ENCODE measurements at places on chromosomes 3 and 15.

DNA sequence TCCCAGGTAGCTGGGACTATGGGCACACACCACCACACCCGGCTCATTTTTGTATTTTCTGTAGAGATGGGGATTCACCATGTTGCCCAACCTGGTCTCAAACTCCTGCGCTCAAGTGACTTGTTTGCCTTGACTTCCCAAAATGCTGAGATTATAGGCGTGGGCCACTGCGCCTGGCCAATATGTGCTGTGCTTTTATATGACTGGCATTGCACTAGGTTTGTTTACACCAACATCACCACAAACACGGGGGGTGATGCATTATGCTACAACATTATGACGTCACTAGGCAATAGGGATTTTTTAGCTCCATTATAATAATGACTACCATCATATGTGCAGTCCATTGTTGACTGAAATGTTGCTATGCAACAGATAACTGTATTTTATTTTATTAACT lies 6.9 kb downstream of the APH1B start:
- DNase-seq: no peak

GRCh38 chr15:62799037-62799436 lies 243.5 kb upstream of the TPM1 start:
- no peak for DNase-seq

GRCh38 chr3:32498252-32498651 lies 4.4 kb downstream of the CMTM6 start:
- DNase-seq: no peak

GRCh38 chr15:80480909-80481308 lies 76.7 kb downstream of the ARNT2 start:
- no peak for DNase-seq

DNA sequence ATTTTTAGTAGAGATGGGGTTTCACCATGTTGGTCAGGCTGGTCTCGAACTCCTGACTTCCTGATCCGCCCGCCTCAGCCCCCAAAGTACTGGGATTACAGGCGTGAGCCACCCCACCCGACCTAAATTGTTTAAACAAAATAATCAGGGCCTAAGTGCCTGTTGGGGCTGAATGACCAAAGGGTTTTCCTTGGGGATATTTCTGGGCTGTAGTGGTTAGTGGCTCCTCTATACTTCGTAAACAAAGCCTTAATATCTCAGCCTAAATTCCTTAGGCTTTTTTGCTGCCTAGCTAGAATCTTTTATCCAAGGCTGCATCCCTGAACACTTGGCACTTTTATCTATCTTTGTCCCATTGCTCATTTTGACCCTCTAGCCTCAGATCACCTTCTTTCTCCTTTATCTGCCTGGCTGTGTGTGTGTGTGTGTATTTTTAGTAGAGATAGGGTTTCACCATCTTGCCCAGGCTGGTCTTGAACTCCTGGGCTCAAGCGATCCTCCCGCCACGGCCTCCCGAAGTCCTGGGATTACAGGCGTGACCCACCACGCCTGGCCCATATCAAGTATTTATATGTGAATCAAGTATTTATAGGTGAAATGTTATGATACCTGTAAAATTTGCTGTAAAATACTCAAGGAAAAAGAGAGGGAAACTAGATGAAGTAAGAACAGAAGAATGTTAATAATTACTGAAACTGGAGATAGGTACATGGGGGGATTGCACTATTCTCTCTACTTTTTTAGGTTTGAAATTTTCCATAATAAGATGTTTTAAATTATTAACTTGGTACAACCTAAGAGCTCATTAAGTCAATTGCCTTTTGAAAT lies 1.8 kb downstream of the NUSAP1 start:
- DNase-seq: no peak

- no peak for DNase-seq
Observed at GRCh38 chr15:31326875-31327668, 437 bp downstream of the KLF13 start.

- no peak for DNase-seq
Observed at GRCh38 chr3:169627073-169627472, 36.4 kb downstream of the MECOM start.

- no peak for DNase-seq
Observed at GRCh38 chr3:68467465-68467864, 464.9 kb downstream of the TAFA4 start.

DNA sequence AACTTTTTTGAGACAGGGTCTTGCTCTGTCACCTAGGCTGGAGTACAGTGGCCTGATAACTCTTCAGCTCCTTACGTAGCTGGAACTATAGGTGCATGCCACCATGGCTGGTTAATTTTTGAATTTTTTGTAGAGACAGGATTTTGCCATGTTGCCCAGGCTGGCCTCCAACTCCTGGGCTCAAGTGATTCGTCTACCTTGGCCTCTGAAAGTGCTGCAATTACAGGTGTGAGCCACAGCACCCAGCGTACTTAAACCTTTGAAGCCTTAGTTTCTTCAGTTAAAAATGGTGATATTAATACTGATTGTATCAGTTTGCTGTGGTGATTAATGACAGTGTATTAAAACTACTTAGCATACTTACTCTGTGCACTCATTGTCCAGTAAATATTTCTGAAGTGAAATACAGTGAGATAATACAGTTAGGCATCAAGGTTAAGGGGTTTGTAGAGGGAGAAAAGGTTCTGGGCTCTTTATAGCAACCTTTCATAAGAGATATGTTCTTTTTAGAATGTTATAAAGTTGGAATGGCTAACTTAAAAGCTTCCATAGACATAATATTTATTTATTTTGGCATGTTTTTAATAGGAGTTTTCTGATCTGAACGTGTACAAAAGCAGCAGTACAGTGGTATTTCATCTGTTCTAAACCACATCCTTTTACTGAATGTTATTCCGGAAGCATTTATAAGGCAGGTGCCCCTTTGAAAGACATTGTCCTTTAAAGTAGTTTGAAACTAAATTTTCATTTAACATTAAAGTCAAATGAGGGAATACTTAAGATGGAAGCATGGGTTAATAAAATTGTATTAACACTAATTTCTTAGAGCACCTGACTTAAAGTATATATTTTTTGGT lies 23.6 kb downstream of the NCK1 start:
- no peak for DNase-seq

DNA sequence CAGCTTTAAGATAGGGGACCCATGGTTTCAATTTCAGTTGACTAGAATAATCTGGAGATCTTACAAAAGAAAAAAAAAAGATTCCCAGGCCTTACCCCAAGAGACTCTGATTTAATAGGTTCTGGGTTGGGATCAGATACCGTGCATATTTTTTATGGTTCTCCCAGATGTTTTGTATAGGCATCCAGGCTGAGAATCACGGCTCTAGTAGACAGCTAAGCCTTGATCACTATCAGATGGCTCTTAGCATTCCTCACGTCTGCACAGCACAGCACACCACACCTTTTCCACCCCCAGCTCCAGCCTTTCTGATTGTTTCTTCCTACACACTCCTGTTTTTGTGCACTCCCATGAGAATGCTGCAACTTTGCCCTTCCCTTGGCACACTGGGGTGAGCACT lies 40.8 kb downstream of the TMEM45A start:
- DNase-seq: no peak

- no peak for DNase-seq
Observed at GRCh38 chr3:141012571-141012970, 38.6 kb upstream of the SPSB4 start.

- no peak for DNase-seq
Observed at GRCh38 chr3:152724270-152724669, 110.7 kb upstream of the P2RY1 start.

DNA sequence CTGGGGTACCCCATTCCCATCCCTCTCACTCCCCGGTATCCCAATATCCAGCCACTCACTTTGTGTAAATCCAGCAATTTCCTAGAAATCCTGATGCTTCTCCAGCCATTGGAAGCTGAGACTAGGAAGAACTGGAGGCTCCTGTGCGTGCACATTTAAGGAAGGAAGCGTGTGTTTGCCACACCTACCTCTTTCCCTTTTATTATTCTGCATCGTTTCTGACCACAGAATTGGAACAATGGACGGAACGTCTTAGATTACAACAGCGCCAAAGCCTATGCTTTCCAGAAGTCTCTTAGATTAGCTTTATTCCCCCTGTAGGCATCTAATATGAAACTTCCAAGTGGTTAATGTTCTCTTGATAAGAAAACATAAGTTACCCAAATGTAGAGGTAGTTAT lies 234.8 kb upstream of the TRIM42 start:
- no peak for DNase-seq

DNA sequence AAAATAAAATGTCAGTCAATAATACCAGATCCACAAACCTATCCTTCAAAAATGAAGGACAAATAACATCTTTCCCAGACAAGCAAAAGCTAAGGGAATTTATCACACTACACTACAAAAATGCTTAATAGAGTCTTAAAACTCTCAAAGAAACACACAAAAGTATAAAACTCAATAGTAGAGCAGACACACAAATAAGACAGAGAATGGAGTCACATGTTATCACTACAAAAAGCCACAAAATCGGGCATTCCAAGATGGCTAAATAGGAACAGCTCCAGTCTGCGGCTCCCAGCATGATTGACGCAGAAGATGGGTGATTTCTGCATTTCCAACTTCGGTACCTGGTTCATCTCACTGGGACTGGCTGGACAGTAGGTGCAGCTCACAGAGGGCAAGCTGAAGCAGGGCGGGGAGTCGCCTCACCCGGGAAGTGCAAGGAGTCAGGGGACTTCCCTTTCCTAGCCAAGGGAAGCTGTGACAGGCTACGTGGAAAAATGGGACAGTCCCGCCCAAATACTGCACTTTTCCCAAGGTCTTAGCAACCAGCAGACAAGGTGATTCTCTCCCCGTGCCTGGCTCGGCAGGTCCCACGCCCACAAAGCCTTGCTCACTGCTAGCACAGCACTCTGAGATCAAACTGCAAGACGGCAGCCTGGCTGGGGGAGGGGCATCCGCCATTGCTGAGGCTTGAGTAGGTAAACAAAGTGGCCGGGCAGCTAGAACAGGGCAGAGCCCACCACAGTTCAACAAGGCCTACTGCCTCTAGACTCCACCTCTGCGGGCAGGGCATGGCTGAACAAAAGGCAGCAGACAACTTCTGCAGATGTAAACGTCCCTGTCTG lies 46.3 kb downstream of the SENP7 start:
- no peak for DNase-seq

DNA sequence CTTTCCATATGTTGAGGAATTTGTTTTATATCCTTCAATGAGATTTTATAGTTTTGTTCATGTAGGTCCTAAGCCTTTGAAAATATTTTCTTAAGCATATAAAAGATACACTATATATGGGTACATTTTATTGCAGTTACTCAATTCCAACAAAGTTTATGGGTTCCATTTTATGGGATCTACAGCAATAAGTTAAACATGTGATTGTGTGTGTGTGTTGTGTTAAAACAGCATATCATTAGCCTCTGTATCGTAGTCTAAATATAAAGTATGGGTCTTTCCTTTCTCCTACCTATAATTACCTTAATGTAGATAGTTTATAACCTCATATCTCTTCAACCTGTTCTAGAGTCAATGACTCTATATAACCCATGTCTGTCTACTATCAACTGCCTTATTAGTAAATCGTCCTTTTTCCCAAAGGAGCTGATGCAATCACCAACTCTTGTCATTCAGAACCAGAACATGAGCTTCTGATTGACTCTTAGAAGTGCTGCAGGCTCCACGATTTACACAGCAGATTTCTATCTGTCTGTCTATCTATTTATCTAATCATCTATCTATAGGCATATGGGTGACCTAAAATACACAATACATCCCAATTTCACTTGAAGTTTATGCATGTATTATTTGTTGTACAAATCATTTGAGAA lies 512.6 kb upstream of the CBLB start:
- no peak for DNase-seq

- no peak for DNase-seq
Observed at GRCh38 chr15:28904003-28904402, 18.2 kb downstream of the APBA2 start.

GRCh38 chr15:28994142-28994830 lies 108.5 kb downstream of the APBA2 start:
- DNase-seq: no peak

- no peak for DNase-seq
Observed at GRCh38 chr3:192122832-192123594, 604.3 kb downstream of the FGF12 start.

GRCh38 chr3:127534564-127534963 lies 56.0 kb downstream of the TPRA1 start:
- no peak for DNase-seq

DNA sequence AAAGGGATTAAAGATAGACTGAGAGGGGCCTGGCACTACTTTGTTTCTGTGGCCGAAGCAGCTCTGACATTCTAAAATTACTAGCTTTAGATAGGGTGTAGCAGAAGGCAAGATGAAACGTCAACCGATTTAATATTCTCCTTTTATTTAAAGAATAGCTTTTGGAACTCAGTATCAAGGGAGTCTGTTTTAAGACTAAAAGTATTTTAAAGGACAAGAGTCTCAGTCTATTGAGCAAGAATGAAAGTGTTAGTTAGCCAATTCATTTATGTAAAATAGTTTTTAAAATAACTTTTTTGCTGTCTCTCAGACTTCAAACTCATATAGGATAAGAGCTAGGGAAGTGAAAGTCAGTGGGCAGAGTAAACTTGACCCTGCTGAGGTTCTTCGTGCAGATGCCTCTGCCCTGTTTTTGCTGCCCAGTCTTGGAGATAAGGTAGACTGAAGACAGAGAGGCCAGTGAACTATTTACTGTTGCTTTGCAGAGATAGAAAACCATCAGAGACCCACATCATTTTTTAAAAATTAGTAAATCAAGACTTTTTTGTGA lies 1090.9 kb downstream of the ROBO2 start:
- DNase-seq: no peak

DNA sequence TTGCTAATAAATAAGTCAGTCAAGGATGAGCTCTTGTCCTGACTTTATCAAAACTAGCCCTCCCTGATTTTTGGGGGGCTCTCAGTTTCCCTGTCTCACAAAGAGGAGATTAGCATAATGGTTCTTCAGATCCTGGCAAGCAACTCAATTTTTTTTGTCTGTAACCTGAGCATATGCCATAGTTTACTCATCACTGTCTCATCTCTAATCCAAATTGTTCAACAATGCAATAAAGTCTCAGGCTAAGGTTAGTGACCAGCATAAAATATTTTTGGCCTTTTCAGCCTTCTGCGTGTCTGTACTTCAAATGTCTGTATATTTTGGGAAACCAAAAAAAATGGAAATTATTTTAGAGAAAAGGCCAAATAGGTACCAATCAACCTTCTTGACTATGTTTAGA lies 465.6 kb upstream of the TPRG1 start:
- DNase-seq: no peak

DNA sequence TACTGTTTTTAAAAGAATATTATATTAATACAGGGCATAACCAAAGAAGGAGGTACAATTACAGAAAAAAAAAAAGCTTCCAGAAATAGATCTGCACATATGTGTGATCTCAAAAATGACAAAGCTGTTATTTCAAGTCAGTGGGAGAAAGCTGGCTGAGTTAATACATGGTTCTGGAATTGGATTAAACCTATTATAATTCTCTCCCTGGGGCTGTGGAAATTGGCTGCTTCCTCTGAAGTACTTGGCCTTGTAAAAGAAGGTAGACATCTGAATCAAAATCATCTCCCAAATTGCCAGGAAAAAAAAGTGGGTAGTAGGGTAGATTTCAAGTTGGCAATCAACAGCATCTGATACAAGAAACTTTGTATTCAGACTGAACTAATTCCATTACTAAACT lies 723.9 kb upstream of the ALCAM start:
- DNase-seq: peak; percentile 12

- DNase-seq: no peak
Observed at GRCh38 chr15:33089878-33090757, 104.4 kb downstream of the FMN1 start.

- no peak for DNase-seq
Observed at GRCh38 chr3:22734207-22734606, 468.9 kb upstream of the UBE2E2 start.

- DNase-seq: no peak
Observed at GRCh38 chr3:119025171-119025795, 9.4 kb downstream of the IGSF11 start.

Data from renal cortex interstitium (tissue), 15 donors.